Activated CD8-positive, alpha-beta memory T cell treated with anti-CD3 and anti-CD28 coated beads for 4 hours (primary cell): ENCODE measurements at places on chromosomes 12 and 14.

DNA sequence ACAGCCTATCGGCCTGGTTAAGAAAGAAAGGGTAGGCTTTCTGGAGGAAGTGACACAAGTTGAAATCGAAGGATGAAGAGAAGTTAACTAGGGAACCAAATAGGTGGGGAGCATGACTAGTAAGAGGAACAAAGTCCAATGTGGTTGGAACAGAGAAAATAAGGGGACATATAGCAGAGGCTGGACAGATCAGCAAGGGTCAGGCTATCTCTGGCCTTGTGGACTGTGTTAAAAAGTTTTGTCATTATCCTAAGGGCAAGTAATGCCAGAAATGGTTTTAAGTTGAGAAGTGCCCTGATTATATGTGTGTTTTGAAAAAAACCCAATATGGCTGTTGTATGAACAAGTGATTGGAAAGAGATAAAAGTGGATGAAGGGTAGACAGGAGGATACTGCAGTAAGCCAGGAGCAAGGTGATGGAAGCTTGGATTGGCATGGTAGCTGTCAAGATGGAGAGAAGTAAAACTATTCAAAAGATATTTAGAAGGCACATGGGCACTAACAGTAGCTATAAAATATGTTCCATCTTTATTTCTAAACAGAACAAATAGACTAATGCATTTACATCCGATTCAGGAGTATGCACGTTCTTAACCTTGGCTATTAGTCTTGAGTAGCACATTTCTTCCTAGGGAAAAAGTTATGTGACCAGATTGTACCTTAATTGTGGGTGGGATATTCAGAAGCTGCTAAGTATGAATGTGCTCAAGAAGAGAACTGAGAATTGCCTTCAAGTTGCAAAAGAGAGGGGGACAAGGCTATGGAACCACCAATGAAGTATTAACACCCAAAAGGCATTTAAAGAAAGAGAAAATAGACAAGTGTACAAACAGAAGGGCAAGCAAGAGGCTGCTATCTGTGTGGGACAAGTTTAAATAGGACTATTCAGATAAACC, 46.8 kb upstream of the OR5AU1 start:
- no peak for DNase-seq

- DNase-seq = no peak
Observed at GRCh38 chr12:124456133-124456651, 111.2 kb downstream of the NCOR2 start.

- DNase-seq = no peak
Observed at GRCh38 chr14:103398427-103399195, 13.4 kb downstream of the MARK3 start.

GRCh38 chr14:77306416-77306815, 14.3 kb downstream of the POMT2 start:
- DNase-seq = no peak

DNA sequence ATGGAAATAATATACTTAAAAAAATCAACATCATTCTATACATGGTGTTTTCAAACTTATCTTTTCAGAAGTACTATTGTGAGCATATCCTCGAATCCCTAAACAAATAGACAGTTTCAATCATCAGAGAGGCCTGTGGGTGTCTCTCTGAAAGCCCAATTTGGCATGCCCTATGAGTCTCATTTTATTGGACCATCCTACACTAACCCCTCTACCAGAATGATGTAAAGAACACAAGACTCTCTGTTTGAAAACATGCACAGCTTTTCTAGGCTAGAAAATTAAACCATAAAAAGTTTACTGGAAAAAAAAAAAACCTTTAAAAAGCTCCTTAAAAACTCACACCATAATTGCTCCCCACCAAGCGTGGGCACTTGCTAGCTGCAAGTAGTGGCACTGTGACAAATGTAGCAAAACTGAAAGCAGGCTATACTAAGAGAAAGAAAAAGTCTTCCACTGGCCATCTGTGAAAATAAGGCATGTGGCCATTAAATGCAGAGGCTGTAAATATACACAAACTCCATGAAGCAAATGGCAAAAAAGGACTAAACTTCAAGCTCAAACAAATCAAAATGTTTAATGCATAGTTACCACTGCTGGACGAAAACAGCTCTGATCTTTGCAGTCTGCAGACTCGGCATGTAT, 394.2 kb downstream of the SOX5 start:
- DNase-seq = no peak

DNA sequence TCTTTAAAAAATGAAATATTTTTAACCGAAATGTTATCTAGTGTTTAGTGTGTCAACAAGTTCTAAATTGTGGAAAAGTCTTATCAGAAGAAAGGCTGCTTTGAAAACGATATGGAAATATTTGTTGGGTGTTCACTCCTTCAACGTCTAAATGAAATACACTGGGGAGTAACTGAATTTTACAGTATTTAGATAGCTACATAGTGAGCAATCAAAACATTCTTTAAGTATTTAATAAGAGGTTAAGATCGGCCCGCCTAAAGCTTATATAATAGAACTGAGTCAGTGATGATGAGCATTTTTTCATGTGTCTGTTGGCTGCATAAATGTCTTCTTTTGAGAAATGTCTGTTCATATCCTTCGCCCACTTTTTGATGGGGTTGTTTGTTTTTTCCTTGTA, 228.3 kb downstream of the RAD51B start:
- no peak for DNase-seq

- DNase-seq = no peak
Observed at GRCh38 chr12:107843351-107844311, 69.1 kb downstream of the ASCL4 start.

GRCh38 chr12:24373004-24373403, 423.5 kb upstream of the SOX5 start:
- no peak for DNase-seq

DNA sequence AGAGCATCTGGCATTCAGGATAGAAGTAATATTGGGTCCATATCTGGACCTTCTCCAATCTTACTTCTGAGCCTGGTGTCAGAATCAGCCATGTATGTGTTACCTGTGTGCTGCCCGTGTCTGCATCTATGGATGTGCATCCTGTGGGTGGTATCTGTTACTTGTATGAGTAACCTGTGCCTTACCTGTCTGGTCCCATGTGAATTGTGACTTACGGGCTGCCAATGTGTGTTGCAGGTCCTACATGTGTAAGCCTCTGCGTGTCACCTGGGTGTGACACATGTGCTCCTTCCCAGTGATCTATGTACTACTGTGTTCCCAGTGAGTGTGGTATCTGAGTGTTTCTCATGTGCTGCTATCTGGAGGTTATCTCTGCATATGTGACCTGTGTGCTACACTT, 208.4 kb downstream of the ADGRD1 start:
- DNase-seq = no peak

GRCh38 chr14:103141117-103141796, 18.0 kb downstream of the TNFAIP2 start:
- DNase-seq = no peak

DNA sequence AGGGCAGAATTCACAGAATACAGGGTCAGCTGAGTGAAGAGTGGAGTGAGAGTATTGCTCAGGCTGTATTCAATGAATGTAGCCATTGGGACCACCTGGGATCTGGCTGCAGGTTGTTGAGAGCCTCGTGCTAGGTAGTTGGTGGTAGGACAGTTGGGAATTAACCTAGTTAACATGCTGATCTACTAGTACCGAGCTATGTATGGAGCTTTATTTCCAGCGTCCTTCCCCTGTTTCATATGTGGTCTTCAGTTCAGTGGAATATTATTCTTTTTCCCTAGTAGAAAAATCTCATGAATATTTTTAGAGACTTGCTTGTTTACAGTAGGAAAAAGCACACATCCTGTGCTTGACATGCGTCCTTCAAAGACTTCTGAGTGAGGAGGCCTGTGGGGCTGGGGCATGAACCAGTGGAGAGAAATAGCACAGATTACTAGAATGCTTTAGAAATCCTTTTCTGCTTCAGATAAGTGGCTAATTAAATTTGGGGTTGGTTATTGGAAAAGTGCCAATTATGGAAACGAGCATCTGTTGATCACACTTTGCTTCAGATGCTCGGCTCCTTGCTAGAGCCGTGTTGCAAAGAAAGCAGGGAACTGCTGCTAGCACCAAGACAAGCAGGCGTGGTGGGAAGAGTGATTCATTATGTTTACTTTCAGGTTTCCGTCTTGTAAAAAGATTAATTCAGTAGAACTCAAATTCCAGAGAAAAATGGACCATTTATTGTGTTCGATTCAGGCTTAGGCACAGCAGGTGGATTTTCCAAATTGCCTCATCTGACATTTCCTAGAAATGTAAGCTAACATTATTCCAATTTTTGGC, 53.6 kb downstream of the ARF6 start:
- peak; percentile 6 for DNase-seq

DNA sequence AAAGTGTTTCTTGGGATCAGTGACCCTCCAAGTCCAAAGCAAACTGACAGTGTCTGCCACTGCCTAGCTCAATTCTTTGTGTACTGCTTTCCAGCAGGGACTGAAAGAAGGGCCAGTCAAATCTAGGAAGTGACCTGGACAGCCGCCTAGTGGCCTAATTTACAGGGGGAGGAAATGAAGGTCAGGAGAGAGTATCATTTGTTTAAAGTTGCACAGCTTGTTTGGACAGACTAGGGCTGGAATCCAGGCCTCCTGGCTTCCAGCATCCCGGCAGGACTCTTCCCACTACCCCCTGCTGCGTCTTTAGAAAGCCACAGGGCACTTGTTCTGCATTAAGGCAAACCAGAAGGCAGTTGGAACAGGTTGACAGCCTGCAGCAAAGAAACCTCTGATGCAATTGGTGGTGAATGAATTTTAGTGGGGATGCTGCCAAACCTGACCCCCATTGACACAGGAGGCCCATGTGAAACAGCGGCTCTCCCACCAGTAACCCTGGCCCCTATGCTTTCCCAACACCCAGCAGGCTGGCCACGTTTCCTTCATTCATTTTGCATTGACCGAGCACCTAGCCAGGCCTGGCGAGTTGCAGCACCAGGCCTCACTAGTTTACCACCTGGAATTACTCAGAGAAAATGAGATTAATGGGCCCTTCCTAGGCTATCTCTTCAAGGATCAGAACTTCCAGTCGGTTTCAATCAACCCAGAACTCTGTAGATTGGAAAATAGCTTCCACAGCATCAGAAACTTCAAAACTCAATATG, 28.2 kb downstream of the GALNT16 start:
- no peak for DNase-seq

- no peak for DNase-seq
Observed at GRCh38 chr14:64550621-64551333, 1.0 kb downstream of the PPP1R36 start.

- DNase-seq = no peak
Observed at GRCh38 chr14:98916476-98916875, 355.5 kb downstream of the BCL11B start.

GRCh38 chr14:86712176-86712575, 1182.2 kb downstream of the FLRT2 start:
- no peak for DNase-seq

DNA sequence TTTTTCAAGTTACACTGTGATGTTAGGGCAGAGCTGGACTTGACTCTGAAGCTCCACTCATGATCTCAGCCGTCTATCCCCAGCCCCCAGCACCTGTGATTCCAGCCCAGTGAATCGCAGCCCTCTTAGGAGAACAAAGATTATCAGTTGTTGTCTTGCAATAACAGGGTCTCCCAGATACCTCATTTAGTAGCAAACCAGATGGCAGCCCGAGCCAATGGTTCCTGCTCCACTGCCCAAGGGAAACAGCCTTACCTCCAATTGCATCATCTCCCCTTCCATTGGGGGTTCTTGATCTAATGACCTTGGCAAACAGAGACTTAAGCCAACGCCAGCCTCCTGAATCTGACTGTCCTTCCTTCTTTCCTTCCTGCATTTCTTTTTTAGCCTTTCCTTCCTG, 371.2 kb downstream of the BCL11B start:
- no peak for DNase-seq

DNA sequence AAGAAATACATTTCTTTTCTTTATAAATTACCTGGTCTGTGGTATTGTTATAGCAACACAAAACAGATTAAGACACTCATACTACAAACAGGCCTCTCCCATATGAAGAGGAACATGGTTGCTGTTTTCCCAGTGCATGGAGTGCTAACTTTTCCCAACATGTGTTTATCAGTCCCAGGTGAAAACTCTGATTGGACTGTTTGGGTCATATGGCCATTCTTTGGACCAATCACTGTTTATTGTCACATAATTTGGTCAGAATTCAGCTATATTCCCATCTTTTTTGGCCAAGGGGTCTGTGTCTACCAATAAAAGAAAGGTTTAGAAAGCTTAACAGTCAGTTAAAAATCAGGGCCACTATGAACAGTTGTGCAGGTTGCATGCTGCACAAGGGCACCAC, 35.4 kb upstream of the CCDC60 start:
- no peak for DNase-seq

- no peak for DNase-seq
Observed at GRCh38 chr14:84288781-84289180, 1241.2 kb upstream of the FLRT2 start.

DNA sequence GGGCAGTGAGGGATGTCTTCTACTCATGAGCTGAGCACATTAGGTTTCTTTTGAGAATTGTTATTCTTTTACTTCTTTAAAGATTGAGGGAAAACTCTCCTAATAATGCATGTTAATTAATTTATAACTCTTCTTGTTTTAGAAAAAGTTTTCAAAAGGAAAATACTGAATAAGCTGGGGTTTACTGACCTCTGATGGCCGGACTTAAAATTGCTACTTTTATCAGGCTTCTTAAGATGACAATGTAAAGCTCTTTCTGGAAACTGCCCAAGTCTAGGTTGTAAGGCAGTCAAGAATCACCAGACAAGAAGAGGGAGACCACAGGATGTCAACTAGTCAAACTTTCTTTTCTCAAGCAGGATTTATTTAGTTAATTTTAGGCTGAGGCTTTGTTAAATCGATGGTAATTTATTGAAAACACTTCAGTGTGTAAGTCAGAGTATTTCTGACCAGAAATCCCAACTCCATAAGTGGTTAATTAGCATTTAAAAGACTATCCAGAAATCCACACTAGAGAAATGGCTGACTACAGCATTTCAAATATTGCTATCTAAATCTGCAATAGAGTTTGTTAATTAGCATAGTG, 82.1 kb downstream of the AVPR1A start:
- no peak for DNase-seq

- no peak for DNase-seq
Observed at GRCh38 chr12:3580094-3580749, 89.2 kb downstream of the PRMT8 start.

- DNase-seq = no peak
Observed at GRCh38 chr12:108772247-108772646, 40.9 kb upstream of the CORO1C start.

DNA sequence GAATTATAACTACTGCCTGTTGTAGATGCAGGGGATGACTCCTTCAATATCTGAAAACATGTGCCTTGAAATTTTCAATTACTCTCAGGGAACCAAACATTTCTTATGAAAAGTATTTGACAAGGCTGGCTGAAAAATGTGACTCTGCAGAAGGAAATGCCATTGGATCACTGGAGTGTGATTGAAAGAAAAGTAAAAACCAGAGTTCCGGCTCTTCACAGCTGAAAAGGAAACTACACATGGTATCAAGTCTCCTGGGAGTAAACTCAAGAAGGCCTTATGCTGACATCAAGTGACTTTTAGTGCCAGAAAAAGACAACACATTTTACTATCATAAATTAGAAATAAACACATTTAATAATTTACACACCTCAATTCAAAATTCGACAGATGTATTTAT, 693.0 kb downstream of the LRFN5 start:
- no peak for DNase-seq

DNA sequence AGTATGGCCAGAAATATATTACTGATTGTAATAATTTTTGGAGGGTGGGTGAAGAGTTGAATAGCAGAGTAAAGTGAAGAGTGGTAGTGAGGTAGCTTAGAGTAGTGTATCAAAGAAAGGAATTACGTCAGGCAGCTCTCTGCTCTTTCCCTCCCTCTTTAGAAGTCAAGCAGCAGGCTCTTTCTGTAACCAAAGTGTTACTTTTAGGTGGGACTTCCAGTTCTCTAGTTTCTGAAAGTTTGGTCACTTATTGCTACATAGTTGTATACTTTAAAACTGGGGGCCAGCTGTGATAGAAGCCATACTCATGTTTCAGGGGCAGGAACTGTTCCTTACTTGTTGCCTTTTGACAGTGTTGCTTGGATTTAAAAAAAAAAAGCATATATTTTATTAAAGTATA, 30.6 kb downstream of the ATF7IP start:
- no peak for DNase-seq
